ENCODE measurements at places on chromosomes 3 and 15.

DNA sequence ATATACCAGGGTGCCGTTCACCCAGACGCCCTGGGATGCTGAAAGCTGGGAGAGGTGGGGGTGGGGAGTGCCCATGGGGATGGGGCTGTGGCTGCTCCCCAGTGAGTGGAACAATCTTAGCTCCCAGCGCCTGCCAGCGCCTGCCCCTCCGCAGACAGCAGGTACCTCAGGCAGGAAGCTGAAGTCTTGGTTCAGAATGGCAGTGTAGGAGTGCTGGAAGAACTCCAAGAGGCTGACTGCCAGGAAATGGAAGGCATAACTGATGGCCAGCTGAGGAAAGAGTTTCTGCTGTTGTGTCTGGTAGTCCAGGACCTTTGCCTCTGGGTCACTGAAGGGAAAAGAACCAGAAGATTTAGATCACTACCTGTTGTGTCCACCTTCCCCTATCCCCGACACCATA lies 8.4 kb downstream of the ACOX2 start:
- no peak for DNase-seq

- no peak for DNase-seq
These were observed 104.5 kb downstream of the SST start for GRCh38 chr3:187565701-187566100.

- DNase-seq: no peak
These were observed 701 bp downstream of the OSBPL11 start for GRCh38 chr3:125594581-125595011.

GRCh38 chr3:67109651-67110204 lies 111.6 kb downstream of the KBTBD8 start:
- DNase-seq: no peak

- no peak for DNase-seq
These were observed 567 bp downstream of the ADAMTS9 start for GRCh38 chr3:64687086-64687780.

DNA sequence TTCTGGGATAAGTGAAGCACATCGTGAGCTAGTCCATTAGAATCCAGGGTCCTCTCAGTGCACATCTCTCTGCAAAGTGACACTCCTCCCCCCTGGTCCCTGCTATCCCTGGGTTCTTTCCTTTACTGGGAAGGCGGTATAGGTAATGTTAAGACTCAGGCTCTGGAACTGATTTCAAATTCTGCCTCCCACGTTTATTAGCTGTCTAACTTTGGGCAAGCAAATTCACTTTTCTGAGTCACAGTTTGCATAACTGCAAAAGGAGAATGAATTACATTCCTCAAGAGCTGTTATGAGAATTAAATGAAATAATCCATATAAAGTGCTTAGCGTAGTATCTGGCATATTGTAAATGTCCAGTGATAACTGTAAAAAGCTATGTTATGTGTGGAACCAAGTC lies 168.1 kb upstream of the LRRN1 start:
- no peak for DNase-seq

DNA sequence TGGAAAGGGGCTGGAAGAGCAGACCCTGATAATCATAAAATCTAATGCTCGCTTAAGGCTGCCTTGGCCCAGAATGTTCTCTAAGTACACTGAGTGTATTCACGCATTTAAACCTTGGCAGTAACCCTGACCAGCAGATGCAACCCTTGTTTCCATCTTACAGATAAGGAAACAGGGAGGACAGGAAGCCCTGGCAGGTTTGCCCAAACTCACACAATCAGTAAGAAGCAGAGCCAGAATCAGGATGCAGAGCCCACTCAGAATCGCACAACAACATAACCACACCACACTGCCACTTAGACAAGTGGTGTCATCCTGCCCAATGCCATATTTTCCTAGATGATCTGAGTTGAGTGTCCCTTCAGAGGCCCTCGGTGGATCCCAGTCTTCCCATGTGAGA lies 214.5 kb upstream of the HES1 start:
- DNase-seq: no peak

- no peak for DNase-seq
These were observed 2.7 kb downstream of the MECOM start for GRCh38 chr3:169660709-169661360.

GRCh38 chr3:83193526-83193925 lies 1432.1 kb upstream of the GBE1 start:
- no peak for DNase-seq

DNA sequence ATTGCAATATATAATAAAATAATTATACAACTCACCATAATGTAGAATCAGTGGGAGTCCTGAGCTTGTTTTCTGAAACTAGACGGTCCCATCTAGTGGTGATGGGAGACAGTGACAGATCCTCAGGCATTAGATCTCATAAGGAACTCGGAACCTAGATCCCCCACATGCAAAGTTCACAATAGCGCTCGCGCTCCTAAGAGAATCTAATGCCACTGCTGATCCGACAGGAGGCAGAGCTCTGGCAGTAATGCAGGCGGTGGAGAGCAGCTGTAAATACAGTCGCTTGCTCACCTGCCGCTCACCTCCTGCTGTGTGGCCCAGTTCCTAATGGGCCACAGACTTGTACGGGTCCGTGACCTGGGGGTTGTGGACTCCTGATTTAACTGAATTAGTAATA lies 87.8 kb downstream of the P3H2 start:
- DNase-seq: no peak

DNA sequence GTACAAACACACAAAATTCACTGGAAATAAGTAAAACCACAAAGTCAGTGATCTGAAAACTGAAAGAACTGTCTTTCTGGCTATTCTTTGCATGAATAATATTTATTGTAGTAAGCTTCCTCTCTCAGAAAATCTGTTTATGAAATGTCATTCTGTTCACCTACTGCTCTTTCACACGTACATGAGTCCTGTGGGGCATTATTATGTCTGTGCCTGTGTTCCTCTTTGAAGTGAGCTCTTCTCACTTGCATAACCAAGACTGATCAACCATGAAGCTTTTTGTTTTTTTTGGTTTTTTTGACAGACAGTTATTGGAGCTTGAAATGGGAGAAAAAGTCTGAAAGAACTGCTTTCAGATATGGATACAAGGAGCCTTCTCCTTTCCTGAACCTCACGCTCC lies 195.8 kb downstream of the PLCH1 start:
- DNase-seq: no peak

GRCh38 chr3:68874551-68875348 lies 57.6 kb downstream of the TAFA4 start:
- no peak for DNase-seq
